ENCODE measurements at places on chromosomes 13 and 19. TPM values are rescaled to one million over a fixed set of nuclear protein-coding genes. Genes with fewer than 3 reads are reported as not detected.

The RB1 gene
- total RNA-seq, result 24.4 TPM

The ZNF560 gene
- under 0.01 TPM for total RNA-seq

The LRRC63 gene
- not detected for total RNA-seq

The SULT2A1 gene
- not detected for total RNA-seq

The TFDP1 gene
- total RNA-seq, result 48.0 TPM

Measured in dermis microvascular lymphatic vessel endothelial cell (primary cell).